ENCODE measurements at places on chromosomes 12 and 14.

DNA sequence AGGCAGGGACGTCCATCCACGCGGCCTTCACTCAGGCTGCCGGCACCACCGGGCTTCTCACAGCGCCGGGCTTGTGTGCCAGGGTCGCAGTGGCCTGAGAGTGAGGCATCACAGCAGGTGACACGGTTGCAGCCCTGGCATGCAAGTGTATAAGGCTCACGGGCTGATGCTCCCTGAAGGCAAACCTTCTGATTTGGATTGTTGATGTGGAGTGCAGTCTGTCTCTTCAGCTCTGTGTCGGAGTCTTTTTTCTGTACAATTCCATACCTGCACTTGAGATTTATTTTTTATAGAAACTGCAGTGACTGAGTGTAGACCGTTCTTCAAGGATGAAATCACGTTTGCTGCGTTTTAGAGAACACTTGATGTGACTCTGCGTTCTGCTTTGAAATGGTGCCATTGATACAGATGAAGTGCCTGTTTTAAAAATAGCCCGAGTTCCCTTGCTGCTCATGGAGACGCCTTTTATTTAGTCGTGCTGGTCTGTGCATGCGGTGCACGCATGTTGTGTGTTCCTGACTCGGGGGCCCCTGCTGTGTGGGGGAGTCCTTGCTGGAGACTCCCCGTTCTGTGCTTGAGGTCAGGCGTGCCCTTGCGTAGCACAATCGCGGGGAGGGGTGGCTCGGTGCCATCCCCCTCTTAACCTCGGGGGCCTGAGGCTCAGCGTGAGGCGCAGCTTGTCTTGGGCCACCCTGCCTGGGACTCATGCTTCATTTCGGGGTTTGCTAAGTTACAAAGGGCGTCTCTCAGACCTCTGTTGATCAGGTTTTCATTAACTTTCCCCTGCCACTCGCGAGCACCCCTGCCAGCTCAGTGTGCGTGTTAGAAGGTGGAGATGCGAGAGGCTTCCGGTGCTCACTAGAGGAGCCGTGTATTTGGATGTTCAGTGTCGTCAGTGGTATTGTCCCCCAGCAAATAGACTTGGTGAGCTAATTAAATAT is 21.6 kb upstream of the AMN start:
- no peak for DNase-seq

DNA sequence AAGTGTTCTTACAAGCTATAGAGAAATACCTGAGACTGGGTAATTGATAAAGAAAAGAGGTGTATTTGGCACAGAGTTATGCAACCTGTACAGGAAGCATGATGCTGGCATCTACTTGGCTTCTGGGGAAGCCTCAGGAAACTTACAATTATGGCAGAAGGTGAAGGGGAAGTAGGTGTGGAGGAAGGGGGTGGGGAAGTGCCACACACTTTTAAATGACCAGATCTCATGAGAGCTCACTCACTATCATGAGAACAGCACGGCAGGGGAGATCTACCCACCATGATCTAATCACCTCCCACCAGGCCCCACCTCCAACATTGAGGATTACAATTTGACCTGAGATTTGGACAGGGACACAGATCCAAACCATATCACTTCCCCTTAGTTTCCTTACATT is 32.8 kb downstream of the TSHR start:
- no peak for DNase-seq

- no peak for DNase-seq
Observed at GRCh38 chr14:96455588-96455987, 46.6 kb upstream of the PAPOLA start.

DNA sequence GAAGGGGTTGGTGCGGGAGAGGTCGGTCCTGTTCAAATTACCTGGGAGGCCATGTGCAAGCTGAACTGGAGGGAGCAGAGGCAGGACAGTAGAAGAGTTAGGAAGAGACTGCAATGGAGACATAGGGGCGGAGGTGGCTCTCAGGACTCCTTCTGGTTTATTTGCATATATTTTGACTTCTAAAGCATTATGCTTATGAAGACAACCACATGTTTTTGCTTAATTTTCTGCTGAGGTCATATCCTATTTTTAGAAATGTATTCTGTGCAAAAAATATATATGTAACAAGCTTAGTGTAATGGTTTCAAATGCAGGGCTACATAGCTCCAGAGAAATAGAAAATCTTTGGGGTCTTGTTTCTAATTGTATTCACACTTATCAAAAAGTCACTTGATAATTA is 137.0 kb upstream of the MDM1 start:
- DNase-seq = no peak

DNA sequence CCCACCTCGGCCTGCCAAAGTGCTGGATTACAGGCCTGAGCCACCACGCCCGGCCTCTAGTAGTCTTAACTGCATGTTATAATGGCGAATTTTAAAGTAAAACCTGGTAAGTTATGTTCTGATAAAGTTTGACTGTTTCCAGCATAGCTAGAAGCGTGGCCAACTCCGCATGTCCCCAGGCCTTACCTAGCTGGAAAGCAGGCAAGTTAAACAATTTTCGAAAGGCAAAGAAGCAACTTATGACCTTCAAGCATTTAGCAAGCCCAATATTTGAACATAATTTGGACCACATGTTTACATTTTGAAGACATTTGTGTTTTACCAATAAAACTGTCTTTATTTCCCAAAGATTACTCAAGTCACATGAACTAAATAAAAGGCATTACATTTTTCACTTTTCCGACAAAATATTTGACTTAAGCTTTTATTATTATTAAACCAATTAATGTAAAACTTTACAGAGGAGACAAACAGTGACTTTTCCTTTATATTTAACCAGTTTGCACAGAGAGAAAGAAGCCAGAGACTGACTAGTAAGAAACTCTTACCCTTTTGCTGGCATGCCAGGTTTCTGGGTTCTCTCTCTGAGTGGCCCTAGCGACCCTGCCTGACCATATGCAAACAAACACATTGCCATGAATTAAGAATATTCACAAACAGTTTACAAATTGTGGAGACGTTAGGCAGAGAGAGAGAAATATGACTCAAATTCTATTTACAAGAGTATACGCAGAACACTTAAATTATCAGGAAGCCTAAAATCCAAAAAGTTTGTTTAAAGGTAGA is 106.3 kb downstream of the RIN3 start:
- no peak for DNase-seq

DNA sequence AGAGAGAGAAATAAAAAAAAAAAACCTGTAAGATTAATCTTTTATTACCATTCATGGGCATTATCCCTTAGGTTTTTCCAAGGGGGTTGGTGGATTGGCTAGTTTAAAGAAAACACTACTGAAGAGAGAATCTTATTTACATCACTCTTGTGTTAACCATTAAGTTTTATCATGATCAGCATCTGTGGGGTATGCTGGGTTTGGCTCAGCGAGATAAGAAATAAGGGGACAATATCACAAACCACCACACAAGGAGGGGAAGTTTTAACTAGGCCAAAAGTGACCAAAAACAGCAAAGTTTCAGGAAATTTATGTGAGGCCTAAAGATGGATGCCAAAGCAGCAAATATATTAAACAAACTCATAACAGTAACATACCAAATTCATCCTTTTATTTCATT is 548.6 kb downstream of the SLC16A7 start:
- no peak for DNase-seq

- no peak for DNase-seq
Observed at GRCh38 chr12:96257550-96258103, 63.5 kb downstream of the ELK3 start.

GRCh38 chr14:50864237-50864636 is 7.6 kb upstream of the ABHD12B start:
- DNase-seq = no peak

- no peak for DNase-seq
Observed at GRCh38 chr12:11446372-11446771, 51.0 kb upstream of the PRB2 start.

DNA sequence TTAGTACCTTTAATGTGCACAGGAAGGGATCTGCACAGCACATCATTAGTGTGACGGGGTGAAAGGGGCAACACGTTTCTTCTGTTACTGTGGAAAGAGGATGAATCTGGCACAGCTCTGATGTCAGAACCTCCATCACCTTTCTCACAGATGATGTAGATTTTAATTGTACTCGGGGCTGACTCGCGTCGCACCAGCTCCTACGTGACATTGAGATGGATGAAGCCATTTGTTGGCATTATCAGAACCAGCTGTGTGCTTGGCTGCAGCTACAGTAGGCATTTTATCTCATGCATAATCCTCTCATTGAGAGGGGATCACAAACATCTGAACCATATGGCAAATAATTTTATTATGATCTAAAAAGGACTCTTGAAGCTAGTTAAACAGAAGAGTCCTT is 173.6 kb downstream of the PDZRN4 start:
- DNase-seq = no peak

DNA sequence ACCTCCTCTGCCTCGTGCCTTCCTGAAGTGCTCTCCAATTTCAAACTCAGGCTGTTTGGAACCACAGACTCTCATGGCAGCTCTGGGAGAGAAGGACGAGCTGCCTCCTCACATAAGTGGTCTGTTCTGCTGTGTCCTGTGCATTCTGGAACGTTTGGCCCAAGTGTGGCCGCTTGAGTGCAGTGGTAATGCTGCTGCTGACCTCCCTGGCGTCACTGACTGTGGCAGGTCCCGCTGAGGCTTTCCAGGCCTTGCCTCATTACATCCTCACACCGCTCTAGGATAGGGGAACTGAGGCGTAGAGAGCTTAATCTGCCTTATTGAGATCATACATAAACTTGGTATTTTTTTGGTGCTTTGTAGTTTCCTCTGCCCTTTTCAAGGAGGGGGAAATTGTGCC is 14.2 kb downstream of the CCDC92 start:
- DNase-seq = no peak

DNA sequence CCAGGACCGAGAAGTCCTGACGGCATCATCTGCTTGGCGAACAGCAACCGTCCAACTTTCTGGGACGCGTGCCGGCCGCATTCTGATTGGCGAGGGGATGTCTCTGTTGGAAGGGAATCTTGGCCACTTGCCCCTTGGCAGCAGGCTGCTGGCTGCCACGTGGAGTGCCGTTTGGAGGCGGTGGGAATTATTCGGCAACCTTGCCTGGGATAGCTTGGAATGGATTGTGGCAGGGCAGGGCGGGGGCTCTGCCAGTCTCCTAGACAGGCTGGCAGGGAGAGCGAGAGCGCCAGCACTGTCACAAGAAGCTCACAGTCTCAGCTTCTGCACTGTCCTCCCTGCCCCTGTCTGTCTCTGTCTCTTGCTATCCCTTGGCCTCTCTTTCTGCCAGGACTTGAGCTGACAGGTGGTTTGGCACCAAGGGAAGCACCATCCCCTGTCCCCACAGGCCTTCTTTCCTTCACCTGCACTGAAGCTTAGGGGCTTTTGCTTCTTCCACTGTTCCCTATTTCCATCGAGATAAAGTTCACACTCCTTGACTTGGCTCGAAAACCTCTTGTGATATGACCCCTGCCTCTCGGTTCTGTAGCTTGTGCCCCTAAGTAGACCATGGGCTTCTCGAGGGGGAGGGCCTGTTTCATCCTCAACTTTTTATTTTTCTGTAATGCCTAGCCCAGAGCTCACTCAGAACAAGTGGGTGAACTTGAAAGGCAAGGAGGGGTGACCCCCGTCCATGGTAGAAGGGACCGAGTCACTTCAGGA is 201.9 kb downstream of the PHETA1 start:
- no peak for DNase-seq

- DNase-seq = no peak
Observed at GRCh38 chr12:45681465-45681864, 48.0 kb upstream of the ARID2 start.

- no peak for DNase-seq
Observed at GRCh38 chr12:6096527-6096926, 27.9 kb downstream of the VWF start.

- no peak for DNase-seq
Observed at GRCh38 chr14:83894568-83894967, 1635.4 kb upstream of the FLRT2 start.

- no peak for DNase-seq
Observed at GRCh38 chr12:23099104-23099503, 474.1 kb downstream of the ETNK1 start.

DNA sequence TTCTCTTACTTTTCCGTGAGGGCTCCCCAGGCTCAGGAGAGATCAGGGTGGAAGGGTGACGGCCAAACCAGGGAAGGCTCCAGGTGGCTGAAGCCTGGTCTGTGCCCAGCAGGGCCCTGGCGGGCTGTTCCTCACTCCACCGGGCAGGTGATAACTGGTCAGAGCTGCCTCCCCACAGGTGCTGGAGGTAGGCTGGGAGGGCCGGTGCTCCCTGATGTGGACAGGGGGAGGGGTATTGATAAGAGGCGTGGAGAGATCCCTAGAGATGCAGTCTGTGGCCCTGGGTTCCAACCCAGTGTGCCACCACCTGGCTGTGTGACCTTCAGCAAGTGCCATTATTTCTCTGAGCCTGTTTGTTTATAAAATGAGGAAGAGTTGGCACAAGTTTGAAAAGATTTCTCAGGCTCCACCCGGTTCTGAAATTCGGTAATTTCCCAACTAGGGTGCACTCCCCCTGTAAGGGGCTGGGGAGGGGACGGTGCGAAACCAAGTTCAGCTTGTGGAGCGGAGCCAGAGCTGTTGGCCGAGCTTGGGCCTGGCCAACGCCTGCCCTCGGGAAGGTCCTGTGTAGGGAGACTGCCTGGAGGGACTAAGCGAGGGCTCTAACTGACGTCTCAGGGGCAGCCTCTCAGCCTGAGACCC is 1.0 kb upstream of the NR4A1 start:
- DNase-seq = no peak

- no peak for DNase-seq
Observed at GRCh38 chr12:130026608-130027176, 122.9 kb upstream of the TMEM132D start.

- no peak for DNase-seq
Observed at GRCh38 chr12:73547421-73547820, 990.2 kb upstream of the ATXN7L3B start.

DNA sequence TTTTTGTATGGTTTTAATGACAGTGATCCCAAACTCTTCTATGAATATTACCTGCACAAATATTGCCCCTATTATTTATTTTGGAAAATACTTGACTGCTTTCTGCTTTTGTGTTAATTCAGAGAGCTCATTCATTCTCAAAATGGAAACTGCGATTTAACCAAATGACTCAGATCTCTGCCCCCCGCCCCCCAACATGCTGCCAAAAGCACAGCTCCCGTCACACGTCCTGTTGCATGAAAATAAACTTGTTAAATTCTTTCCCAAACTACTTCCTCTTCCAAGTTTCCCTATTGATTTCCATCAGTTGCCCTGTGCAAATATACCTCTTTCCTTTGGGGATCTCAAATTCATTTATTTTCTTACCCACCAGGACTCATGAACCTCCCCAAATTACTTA is 18.0 kb upstream of the NRDE2 start:
- no peak for DNase-seq

DNA sequence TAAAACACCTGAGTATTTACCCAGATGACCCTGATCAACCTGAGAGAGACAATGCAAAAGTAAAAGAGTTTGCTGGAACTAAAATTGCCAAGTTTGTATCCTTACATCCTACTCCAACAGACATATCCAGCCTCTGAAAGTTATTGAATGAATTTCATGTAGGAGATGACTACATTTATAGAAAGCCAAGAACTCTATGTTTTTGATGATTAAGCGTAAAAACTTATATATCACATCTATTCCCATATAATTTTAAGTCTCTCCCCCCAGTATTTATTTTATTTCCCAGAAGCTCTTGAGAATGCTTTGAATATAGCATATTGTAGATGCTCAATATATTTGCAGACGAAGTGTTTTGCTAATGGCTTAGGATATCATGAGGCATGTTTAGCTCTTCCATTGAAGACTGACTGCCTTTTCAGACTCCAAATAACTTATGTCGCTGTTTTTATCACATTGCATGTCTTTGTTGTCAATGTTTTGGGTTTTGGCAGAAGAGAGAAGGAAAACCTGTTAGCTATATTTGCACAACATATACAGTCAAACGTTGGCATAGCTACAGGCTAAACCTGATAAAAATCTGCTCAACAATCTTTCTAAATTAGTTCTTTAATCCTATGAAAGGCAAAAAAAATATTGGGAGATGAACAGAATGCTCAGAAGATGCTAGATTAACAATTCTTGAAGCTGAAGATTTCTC is 213.6 kb downstream of the DIO2 start:
- no peak for DNase-seq

All from activated CD8-positive, alpha-beta memory T cell treated with anti-CD3 and anti-CD28 coated beads for 4 hours (primary cell).